ENCODE measurements at places on chromosomes 6 and 20. TPM values are rescaled to one million over a fixed set of nuclear protein-coding genes. Genes with fewer than 3 reads are reported as not detected.

CGA gene
- not detected for total RNA-seq

HAO1 gene
- not detected for total RNA-seq

STMND1 gene
- not detected for total RNA-seq

CDSN gene
- total RNA-seq, result not detected

RAD21L1 gene
- not detected for total RNA-seq

POM121L2 gene
- total RNA-seq, result not detected

LKAAEAR1 gene
- not detected for total RNA-seq

SNAI1 gene
- 0.43 TPM for total RNA-seq

CHMP4B gene
- total RNA-seq, result 98.7 TPM

TEAD3 gene
- total RNA-seq, result 0.28 TPM

HLA-DPA1 gene
- 707 TPM for total RNA-seq

RMND1 gene
- 18.3 TPM for total RNA-seq

FNDC11 gene
- 0.72 TPM for total RNA-seq

SIRPB2 gene
- not detected for total RNA-seq

KCNK5 gene
- total RNA-seq, result 4.2 TPM

COL21A1 gene
- total RNA-seq, result not detected

PACSIN1 gene
- 8.9 TPM for total RNA-seq

GSTA1 gene
- 0.56 TPM for total RNA-seq

RTN4IP1 gene
- total RNA-seq, result 9.6 TPM

SLPI gene
- total RNA-seq, result not detected

CST4 gene
- not detected for total RNA-seq

STXBP5 gene
- total RNA-seq, result 13.2 TPM

BPI gene
- not detected for total RNA-seq

SLC32A1 gene
- not detected for total RNA-seq

SMOC2 gene
- 0.10 TPM for total RNA-seq

HLA-DQA1 gene
- total RNA-seq, result 712 TPM

TBXT gene
- total RNA-seq, result not detected

PNPLA1 gene
- total RNA-seq, result not detected

OR2H2 gene
- not detected for total RNA-seq

TRIM40 gene
- total RNA-seq, result not detected

CD83 gene
- total RNA-seq, result 132 TPM

EEF1A2 gene
- total RNA-seq, result 0.74 TPM

TUBB2B gene
- 55.4 TPM for total RNA-seq

TENT5A gene
- 0.48 TPM for total RNA-seq

ALDH5A1 gene
- total RNA-seq, result 15.3 TPM

DLK2 gene
- 0.38 TPM for total RNA-seq

CLPSL1 gene
- total RNA-seq, result not detected

PCSK2 gene
- total RNA-seq, result not detected

SOX4 gene
- total RNA-seq, result 49.9 TPM

RNF39 gene
- total RNA-seq, result not detected

ENPP5 gene
- total RNA-seq, result not detected

PBOV1 gene
- total RNA-seq, result not detected

MYL9 gene
- 1.7 TPM for total RNA-seq

SLC16A10 gene
- 10.6 TPM for total RNA-seq

GTSF1L gene
- total RNA-seq, result 0.97 TPM

BLCAP gene
- total RNA-seq, result 51.2 TPM

MMP24 gene
- total RNA-seq, result not detected
